ENCODE measurements at places on chromosomes 3 and 15.

GRCh38 chr15:96524676-96525417 is 194.3 kb downstream of the NR2F2 start:
- DNase-seq: no peak

- DNase-seq: no peak
Measured at GRCh38 chr3:23735062-23735461, 70.7 kb upstream of the UBE2E1 start.

GRCh38 chr3:53885239-53885638 is 3.3 kb upstream of the ACTR8 start:
- no peak for DNase-seq

GRCh38 chr3:20071175-20071574 is 30.9 kb downstream of the KAT2B start:
- DNase-seq: no peak

- no peak for DNase-seq
Measured at GRCh38 chr15:77012868-77013267, 17.9 kb downstream of the PSTPIP1 start.

GRCh38 chr3:170205302-170205701 is 16.9 kb upstream of the PRKCI start:
- DNase-seq: no peak

- DNase-seq: peak; percentile 7
Measured at GRCh38 chr15:83436513-83437158, 10.5 kb upstream of the SH3GL3 start.

DNA sequence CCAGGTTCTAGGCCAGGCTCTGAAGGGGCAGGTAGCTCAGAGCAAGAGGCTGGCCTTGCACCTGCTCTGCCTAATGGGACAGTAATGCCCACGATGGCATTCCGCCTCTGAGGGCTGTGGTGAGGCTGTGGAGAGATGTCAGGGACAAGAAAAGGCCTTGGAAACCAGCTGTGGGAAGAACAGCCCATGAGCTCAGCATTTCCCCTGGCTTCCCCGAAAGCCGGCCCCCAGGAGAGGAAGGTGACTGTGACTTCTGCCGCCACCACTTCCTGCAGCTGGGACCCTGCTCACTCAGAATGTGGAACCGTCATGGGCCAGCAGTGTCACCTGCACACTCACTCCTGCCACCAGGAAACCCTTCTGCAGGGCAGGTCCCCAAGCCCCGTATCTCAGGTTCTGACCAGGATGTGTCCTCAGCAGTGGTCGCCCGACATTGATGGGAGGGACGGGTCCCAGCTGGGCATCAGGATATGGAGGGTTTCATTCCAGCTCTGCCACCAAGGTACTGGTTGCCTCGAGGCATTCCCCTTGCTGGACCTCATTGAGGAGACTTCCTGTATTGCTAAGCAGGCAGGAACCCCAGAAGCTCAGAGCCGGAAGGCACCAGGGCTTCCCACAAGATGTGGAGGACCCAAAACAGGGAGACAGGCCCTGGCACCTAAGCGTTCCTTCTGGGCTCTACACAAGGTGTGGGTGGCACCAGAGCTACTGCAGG is 30.7 kb downstream of the SEMA7A start:
- DNase-seq: no peak

DNA sequence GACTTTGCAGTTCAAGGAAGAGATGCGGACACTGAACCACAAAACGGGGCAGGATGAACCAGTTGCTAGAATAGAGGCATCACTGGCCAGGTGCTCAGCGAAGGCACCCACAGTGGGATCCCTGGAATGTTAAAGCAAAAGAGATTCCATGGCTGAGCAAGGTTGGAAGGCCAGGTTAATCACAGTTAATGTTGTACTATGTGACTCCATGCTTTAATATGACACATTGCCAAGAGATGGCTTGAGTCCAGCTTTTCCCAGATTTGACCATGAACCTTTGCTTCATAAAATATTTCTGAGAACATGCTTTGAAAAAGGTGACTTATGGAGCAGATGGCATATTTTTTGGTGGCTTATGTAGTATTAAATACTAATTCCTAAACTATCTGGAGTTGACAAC is 76.2 kb upstream of the CMTM7 start:
- DNase-seq: no peak

GRCh38 chr3:55719006-55719405 is 231.9 kb upstream of the WNT5A start:
- no peak for DNase-seq

GRCh38 chr15:31001702-31002101 is 10.3 kb upstream of the MTMR10 start:
- DNase-seq: no peak

GRCh38 chr3:192916371-192917027 is 1.2 kb downstream of the MB21D2 start:
- DNase-seq: no peak

GRCh38 chr3:8581806-8582445 is 62.7 kb downstream of the SSUH2 start:
- no peak for DNase-seq

DNA sequence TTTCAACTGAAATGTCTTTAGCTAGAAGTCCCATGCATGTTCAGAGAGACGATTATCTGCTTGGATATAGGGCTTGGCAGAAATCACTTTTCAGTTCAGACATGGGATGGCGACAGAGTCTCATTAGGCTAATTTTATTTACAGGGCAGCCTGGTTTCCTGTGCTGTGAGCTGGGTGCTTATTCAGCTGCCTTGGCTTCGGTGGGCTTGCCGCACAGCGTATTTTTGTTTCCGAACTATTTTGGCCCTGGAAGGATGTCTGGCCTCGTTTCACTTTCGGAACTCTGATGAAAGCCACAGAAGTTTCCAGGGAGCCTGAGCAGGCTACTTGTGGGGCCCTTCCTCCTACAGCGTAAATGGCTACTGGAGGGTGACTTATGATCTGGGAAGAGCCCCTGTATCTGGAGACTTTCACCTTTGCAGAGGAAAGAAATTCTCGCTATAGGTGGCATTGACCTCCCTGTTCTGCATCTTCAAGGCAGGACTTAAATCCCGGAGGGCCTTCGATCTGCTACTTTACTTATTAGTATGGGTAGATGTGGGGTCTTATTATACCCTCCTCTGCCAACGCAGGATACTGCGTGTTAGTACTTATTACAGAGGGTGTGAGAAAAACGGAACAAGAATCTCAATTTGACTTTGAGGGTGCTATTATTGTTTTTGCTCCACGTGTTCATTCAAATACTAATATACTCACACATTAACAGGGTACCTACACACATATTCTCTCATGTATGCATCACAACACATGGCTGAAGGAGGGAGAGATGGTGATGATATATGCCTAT is 364.0 kb upstream of the RBMS3 start:
- no peak for DNase-seq

GRCh38 chr3:159732172-159733111 is 256.2 kb upstream of the IL12A start:
- DNase-seq: no peak

GRCh38 chr3:66303491-66303901 is 82.7 kb downstream of the SLC25A26 start:
- no peak for DNase-seq

- no peak for DNase-seq
Measured at GRCh38 chr3:72262736-72263135, 477.8 kb upstream of the PROK2 start.

GRCh38 chr3:113245761-113246161 is 34.4 kb downstream of the BOC start:
- DNase-seq: no peak

DNA sequence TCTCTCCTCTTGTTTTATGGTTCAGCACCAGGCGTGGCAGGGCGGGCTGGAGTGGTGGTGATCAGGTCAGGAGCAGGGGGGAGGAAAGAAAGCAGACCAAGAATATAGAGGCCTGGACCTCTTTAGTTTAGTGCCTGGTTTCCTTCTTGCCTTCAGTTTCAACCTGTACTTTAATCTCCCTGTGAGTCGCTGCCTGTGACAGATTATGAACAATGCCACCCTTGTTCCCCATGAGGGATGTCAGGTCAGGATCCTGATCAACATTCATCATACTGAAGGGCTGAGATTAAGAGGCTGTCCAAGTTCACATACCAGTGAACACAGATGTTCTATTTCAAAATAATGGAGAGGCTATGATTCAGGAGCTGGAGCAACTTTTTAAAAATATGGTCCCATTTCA is 11.4 kb downstream of the ENTPD3 start:
- DNase-seq: peak; percentile 71

- no peak for DNase-seq
Measured at GRCh38 chr15:82122746-82123400, 77.1 kb upstream of the MEX3B start.

GRCh38 chr3:86788371-86788770 is 202.6 kb downstream of the VGLL3 start:
- no peak for DNase-seq

- DNase-seq: no peak
Measured at GRCh38 chr15:88484682-88485331, 17.3 kb downstream of the MRPS11 start.

DNA sequence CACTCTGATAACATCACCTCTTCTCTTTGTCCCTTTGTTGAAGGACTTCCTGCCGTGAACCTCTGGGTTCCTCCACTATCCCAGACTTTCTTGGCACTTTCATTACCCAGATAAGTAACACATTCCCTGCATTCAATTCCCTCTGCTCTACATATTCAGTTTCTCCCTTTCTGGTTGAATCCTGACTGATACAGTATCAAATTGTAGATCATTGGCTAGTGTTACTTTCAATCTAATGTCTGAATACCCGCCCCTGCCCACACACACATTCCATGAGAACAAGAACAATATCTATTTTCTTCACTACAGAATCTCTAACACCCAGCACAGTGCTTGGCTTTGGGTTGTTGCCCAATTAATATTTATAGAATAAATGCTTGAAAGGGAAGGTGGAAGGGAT is 163.5 kb downstream of the ABHD5 start:
- no peak for DNase-seq

DNA sequence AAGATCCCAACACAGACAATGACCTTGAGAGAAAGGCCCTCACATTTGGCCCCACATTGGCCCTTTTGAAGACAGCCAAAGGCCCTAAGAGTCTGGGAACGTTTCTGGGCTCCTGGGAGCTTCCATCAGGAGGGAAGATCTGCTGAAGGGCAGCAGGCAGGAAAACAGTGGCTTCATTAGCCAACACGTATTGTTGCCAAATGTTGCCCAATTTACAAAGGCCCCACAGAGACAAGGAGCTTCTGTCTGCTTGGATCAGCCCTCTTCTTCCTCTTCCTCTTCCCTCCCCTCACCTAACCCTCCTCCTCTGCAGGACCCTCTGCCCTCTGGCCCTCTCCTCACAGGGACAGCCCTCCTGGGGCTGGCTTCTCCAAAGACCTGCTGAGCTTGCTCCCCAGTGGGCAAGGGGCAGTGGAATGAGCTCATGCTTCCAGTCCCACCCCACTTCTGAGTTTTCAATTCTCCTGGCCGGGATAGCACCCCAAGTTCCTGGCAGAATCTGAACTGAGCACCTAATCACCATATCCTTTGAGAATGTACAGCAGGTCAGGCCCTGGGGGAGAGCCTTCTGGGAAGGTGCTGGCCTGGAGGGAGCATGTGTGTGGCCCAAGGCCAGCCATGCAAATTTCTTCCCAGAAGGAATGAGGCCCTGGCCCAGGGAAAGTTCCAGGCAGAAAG is 5.1 kb upstream of the LTF start:
- DNase-seq: no peak

- no peak for DNase-seq
Measured at GRCh38 chr15:24861014-24861690, 93.6 kb upstream of the SNRPN start.

DNA sequence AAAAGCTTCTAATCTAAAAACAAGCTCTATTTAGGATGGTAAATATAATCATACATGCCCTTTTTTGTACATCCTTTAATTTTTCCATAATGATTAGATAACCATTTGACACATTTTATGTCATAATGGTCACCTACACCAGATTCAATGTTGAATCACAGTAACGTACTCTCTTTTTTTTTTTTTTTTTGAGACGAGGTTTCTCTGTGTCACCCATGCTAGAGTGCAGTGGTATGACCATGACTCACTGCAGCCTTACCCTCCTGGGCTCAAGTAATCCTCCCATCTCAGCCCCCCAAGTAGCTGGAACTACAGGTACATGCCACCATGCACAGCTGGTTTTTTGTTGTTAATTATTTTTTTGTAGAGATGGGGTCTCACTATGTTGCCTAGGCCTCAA is 49.2 kb downstream of the PROS1 start:
- DNase-seq: no peak

- DNase-seq: no peak
Measured at GRCh38 chr15:86063356-86064095, 16.1 kb upstream of the AGBL1 start.

- no peak for DNase-seq
Measured at GRCh38 chr3:177894081-177894728, 642.0 kb upstream of the KCNMB2 start.

GRCh38 chr3:60972599-60972998 is 278.7 kb downstream of the FHIT start:
- DNase-seq: no peak

GRCh38 chr15:90063770-90064247 is 38.5 kb downstream of the IDH2 start:
- no peak for DNase-seq

- DNase-seq: no peak
Measured at GRCh38 chr15:72289597-72290325, 17.4 kb upstream of the PARP6 start.

DNA sequence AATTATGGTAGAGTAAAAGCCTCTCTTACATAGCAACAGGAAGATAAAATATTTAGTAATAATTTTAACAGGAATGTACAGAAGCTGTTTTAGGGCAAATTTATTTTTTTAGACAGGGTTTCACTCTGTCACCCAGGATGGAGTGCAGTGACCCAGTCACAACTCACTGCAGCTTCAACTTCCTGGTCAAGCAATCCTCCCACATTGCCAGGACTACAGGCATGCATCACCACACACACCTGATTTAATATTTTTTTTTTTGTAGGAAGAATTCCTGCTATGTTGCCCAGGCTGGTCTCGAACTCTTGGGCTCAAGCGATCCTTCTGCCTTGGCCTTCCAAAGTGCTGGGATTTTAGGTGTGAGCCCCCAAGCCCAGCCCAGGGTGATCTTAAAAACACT is 61.1 kb downstream of the PCCB start:
- DNase-seq: no peak

GRCh38 chr15:52289629-52290081 is 5.9 kb downstream of the MYO5C start:
- DNase-seq: no peak
